AML-193 (cell line): ENCODE measurements at places on chromosomes 16 and 17.

GRCh38 chr17:68385490-68386215 is 71.6 kb downstream of the WIPI1 start:
- DNase-seq: no peak

GRCh38 chr16:15650698-15651171 is 690 bp downstream of the NDE1 start:
- no peak for DNase-seq

GRCh38 chr16:27447301-27447700 is 45.3 kb downstream of the IL21R start:
- DNase-seq: no peak

GRCh38 chr17:59542960-59543635 is 22.3 kb upstream of the DHX40 start:
- DNase-seq: peak; percentile 44

GRCh38 chr17:66462010-66462409 is 159.6 kb downstream of the PRKCA start:
- no peak for DNase-seq

- no peak for DNase-seq
These were observed 107.8 kb upstream of the WSCD1 start for GRCh38 chr17:5962371-5962770.

DNA sequence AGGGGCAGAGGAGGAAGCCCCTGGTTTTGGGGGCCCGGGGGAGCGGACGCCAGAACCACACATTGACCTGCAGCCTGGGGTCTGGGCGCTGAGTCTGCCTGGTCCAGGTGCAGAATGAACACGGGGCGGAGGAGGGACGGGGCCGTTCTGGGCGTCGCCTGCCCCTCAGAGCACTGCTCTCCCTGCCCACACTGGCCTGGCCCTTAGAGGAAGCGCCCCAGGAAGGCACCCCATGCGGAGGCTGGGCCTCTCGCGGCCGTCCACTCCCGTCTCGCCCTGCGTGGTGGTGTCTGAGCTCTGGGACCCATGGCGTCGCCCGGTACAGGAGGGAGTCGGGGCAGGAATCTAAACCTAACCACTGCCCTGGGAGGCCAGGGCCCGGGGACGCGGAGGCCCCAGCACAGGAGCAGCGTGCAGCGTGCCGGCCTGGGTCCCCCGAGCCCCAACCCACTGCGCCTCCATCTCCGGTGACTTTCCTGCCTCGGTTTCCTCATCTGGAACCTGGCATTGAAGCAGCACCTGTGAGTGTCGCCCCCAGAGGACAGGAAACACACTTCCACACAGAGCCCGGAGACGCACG is 4.3 kb downstream of the TPSD1 start:
- no peak for DNase-seq

DNA sequence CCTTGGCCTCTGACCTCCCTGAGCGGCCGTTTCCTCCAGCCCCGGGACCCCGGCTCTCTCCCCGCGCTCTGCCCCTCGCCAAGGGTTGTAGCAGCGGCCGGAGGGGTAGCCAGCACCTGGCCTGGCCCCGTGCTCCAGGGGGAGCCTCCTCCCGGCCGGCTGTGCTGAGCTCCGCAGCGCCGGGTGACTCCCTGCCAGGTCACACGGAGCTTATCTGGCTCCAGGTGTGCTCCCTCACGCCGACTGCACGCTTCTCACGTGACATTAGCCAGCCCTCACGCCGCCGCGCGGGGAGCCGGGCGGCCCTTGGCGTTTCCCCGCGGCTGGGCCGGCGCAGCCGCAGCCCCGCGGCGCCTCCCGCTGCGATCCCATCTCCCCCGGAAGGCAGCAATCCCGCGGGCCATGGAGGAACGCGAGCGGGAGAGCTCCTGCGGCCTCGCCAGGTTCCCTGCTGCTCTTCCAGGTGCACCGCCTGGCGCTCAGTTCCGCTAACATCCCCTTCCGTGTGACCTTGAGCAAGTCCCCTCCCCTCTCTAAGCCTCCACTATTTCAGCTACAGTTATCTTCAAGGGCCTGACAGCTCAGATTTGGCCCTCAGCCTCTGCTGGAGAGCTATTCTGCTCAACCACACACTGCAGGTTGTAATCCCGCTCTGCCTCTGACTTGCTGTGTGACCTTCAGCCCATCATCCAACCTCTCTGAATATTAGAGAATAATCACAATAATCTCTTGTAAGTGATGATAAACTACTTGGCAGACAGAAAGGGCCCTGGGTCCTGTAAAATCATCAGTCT is 3.4 kb downstream of the MYO18A start:
- DNase-seq: peak; percentile 56

GRCh38 chr16:82945420-82946101 is 318.8 kb downstream of the CDH13 start:
- DNase-seq: no peak

DNA sequence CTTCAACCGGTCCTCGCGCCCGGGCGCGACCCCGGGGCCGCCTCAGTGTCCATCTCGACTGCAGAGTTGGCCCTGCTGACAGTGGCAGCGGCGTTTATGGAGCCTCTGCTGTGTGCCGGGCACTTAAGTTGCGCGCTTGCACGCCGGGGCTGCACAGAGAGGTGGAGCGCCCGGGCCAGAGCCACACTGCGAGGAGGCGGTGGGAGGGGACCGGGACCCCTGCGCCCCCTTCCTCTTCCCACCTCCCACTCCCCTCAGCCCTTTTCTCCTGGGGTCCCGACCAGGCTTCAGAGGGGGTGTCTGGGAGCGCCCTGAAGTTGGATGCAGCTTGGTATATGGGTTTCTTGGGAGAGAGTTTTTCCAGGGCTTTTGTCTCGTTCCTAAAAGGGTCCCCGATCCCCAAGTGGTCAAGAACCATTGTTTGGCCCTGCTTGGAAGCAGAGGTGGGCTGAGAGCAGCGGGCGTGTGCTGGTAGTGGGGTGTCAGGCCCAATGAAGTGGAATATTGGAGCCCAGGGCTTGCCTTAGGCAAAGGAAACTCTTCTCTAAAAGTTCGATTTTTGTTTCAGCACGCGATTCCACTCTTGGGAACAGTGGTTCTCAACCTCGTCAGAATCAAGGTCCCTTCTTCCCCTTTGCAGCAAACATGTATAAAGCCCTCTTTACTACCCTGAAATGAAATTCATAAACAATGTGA is 605 bp downstream of the MRTFB start:
- DNase-seq: no peak

DNA sequence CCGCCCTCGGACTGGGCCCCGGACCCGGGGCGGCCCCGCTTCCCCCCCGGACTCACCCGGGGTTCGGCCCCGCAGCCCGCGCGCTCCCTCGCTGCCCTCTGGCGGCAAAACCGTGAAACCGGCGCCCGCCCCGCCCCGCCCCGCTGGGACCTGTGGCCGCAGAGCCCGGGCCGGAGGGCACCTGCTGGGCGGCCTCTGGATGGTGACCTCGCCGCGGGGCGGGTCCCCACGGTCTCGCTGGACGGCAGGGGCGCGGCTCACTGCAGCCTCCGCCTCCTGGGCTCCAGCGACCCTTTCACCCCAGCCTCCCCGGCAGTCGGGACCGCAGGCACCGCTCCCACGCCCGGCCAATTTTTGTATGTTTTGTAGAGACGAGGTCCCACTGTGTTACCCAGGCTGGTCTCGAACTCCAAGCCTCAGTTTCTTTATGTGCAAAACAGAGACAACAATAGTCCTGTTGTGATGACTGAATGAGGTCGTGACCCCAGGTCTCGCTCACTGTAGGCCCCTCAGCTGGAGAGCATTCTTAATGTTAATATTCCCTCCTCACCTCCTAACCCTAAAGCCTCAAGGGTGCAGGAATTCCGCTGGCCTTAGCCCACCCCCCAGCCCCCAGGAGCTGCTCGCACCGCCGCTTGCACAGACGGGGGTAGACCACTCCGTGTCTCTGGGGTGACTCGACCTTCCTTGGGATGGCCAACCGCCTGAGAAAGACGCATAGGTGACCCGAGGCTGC is 33.7 kb upstream of the RPH3AL start:
- DNase-seq: no peak

- no peak for DNase-seq
These were observed 6.3 kb upstream of the NETO2 start for GRCh38 chr16:47150067-47150466.

GRCh38 chr17:19742495-19742894 is 5.6 kb downstream of the ALDH3A1 start:
- DNase-seq: no peak

DNA sequence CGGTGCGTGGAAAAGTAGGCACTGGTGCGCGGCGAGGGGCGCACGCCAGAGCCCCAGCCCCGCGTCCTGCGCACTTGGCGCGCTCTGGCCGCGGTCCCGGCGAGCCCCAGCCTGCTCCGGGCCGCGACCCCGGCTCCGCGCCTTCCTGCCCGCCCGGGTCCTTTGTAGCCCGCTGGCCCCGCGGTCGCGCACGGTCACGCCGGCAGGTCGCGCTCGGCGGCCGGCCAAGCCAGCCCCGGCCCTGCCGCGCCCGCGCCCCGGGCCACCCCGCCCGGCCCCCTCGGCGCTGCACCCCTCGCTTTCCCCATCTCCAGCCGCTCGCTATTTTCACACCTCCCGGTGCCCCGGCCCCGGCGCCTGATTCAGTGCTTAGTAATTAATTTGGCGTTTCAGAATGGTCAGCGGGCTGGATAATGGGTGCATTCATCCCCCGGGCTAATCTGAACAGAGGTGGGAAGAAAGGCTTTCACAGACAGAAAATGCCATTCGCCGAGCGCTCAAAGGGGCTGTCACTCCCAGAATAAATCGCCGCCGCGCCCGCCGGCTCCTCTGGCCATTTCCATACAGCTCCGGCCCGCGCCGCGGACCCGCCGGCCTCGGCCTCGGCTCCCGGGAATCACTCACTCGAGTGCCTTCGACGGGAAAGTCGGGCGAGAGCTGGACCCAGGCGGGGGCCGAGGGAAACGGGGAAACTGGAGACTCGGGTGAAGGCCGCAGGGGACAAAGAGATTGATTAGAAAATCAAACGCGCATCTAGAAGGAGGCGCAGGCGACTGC is 17.8 kb upstream of the NTN1 start:
- DNase-seq: no peak

DNA sequence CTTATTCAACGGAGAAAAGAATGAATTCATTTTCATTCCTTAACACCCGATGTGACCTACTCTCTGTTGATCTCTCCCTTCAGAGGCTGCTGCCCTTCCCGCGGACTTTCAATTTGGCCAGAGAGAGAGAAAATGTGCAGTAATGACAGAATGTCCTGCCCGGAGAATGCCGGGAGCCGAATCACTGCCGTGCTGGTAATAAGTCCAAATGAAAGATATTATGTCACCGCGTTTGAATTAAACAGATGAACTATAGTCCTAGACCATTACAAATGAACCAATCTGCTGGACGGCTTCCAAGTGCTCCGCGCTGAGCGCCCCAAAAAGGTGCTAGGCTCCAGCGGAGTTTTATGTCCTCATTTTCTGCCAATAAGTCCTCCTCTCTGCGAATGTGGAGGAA is 14.7 kb upstream of the C16orf82 start:
- no peak for DNase-seq

GRCh38 chr16:19474617-19475016 is 47.3 kb downstream of the GDE1 start:
- no peak for DNase-seq

DNA sequence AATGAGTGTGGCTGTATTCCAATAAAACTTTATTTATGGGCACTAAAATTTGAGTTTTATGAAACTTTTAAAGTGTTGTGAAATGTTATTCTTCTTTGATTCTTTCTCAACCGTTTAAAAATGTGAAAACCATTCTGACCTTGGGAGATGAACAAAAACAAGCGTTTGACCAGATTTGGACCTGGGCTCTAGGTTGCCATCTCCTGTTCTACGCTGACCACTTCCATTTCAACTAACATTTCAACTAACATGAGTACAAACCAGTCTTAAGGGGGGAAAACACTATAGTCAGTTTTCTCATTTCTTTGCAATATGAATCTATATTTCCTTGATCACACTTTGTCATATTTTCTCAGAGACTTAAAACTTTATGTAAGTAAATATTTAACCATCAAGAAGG is 118.4 kb upstream of the IRX5 start:
- DNase-seq: no peak

GRCh38 chr16:74064120-74064735 is 232.4 kb upstream of the PSMD7 start:
- DNase-seq: no peak

DNA sequence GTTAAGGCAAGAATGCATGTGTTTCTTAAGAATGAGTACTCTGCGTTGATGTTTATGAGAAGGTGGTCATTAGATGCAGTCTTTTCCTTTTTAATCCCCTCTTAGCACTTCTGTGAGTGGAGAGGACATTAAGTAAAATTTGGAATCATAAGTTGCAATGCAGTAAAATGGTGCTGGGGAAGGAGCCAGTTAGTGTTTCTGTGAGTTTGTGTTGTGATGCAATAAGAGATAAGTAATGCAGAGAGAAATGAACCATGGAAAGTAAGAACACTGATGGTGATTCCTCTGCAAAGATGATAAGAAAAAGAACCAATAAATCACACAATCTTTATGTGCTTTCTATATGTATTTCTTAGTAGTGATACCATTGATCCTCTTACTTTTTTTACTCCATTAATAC is 20.0 kb downstream of the ABHD15 start:
- DNase-seq: no peak

GRCh38 chr17:13476720-13477119 is 125.0 kb downstream of the HS3ST3A1 start:
- DNase-seq: no peak

- DNase-seq: no peak
These were observed 126.7 kb upstream of the GSE1 start for GRCh38 chr16:85486256-85486915.

DNA sequence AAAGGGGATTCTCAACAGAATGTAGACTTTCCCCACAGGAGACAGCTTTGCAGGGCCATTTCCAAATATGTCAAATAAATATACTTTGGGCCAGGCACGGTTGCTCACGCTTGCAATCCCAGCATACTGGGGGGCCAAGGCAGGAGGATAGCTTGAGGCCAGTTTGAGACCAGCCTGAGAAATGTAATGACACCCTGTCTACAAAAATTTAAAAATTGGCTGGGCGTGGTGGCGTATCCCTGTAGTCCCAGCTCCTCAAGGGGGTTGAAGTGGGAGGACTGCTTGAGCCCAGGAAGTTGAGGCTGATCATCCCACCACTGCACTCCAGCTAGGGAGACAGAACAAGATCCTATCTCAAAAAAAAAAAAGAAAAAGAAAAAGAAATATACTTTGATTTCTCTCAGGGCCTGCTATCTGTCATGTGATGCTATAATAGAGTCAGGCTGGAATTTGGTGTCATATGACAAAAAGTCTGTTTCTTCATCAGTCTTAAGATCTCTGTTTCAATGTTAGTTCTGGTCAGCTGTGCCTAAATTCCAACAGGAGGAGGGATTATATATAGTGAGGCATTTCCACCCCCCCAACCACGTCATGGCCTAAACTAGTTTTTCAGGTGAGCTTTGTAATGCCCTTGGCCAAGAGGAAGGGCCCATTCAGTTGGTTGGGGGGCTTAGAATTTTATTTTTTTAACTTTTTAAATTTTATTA is 4.3 kb upstream of the ZDHHC7 start:
- no peak for DNase-seq

GRCh38 chr17:29505836-29506235 is 61.0 kb downstream of the ABHD15 start:
- no peak for DNase-seq

GRCh38 chr17:72060084-72060483 is 60.7 kb upstream of the SOX9 start:
- DNase-seq: no peak
